ENCODE measurements at places on chromosomes 5 and 9.

- no peak for DNase-seq
These were observed 9.4 kb downstream of the LCN12 start for GRCh38 chr9:136961279-136962065.

- DNase-seq, result no peak
These were observed 93.9 kb downstream of the SCAI start for GRCh38 chr9:125049212-125050049.

- DNase-seq, result peak; percentile 95
These were observed 17.5 kb downstream of the IRF1 start for GRCh38 chr5:132473019-132473531.

GRCh38 chr5:71924980-71925379 lies 182.3 kb upstream of the MAP1B start:
- DNase-seq, result no peak

GRCh38 chr9:125558453-125559092 lies 148.4 kb downstream of the MAPKAP1 start:
- peak; percentile 71 for DNase-seq

DNA sequence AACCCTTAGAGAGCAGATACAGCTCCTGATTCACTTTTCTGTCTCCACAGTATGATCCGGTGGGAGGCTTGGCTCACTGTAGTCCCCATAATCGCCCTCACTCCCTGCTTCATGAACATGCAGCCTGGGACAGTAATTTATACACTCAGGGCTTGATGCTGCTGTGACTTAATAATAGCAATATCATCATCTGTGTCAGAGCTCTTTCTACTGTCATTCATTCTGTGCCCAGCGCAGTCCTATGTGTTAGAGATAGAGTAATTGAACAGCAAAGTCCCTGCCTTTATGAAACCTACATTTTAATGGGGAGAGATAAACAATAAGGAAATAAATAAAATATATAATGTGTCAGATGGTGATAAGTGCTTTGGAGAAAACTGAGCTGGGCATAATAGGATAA lies 2.8 kb upstream of the HEMGN start:
- no peak for DNase-seq

DNA sequence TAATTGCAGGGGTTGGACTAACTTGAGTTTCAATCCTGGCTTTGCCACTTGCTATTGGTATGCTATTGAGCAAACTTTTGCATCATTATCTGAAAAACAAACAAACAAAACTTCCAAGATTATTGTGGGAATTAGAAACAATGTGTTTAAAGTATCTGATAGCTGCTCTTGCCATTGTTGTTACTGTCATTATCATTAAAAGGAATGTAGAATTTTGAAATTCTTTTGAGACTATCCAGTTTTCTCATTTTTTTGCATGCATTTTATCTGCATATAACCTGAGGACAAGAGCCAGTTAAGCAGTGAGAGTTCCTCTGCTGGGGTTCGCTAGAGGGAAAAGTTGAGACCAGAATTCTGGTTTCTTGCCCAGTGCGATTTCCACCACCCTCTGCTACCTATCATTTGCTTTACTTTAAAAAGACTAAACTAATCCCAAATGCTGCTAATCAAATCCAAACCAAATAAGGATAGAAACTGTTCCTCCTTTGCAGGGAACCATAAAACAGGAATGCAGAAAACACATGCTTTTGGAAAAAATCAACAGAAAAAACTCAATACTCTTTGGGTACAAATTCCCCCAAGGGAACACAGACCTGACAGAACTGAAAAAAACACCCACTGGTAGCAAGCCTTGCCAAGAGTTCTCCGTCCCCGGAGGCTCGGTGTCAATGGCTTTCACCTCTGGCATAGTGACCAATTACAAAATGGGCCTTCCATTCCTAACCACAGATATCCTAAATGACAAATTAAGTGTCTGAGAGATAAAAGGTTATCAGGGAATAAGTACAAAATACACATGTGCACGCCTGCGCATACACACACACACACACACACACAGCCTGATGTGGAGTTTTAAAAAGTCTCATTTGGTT lies 373.7 kb downstream of the ARL15 start:
- no peak for DNase-seq

DNA sequence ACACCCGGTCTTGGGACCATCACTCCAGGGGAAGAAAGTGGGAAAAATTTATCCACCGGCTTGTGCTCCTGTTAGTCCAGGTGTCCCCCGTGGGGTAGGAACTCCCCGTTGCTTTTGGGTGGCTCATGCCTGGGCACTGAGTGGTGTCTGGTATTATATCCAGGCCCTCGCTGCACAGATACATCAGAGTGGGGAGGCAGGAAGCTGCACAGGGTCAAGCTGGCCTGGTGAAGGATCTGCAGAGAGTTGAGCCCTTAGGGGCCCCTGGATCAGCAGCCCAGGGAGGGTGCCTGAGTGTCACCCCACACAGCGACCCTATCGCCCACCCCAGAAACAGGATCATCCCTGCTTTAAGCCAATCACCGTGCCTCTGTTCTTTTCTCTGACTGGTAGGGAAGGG lies 24.4 kb upstream of the COL5A1 start:
- DNase-seq, result no peak

DNA sequence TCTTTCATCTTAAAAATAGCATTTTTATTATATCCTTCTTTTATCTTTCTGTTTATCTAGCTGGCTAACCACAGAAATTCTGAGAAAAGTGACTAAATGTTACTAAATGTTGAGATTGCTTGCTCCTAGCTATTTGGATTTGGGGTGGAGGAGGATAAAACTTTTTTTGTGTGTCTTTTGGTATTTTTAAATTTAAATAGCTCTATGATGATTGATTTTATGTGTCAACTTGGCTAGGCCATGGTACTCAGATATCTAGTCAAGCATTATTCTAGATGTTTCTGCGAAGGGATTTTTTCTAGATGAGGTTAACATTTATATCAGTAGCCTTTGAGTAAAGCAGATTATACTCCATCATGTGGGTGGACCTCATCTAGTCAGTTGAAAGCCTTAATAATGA lies 75.0 kb downstream of the GCNT1 start:
- DNase-seq, result no peak

- no peak for DNase-seq
These were observed 545.4 kb upstream of the TLE4 start for GRCh38 chr9:79026316-79026715.

DNA sequence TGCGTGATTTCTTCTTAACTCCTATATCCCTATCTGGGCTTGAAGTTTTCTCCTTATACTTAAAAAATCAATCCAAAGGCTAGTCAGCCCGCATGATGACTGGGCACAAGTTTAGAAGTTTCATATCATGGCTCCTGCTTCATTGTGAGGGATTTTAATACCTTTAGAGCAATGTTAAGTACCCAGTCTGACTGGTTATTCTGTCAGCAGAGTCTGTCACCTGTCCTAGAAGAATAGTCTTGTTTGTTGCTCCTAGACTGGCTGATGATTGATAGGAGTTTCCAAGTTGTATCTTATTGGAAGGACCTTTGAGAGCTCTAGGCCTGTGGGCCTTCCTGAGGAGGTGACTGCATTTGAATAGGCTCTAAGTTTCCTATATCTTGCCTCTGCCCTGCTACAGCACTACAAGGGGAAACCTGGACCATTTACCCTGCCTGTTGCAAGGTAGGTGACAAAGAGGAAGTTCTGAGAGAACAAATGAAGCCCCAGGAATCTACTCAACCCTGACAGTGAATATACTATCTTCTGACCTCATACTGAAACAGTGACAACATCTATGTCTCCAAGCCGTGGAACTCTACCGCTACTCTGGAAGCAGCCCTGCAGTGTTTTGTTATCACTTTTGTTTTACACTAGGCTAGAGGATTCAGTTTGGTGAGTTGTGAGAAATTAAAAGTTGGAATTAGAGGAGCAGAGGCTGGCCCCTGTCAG lies 66.5 kb downstream of the F2RL2 start:
- no peak for DNase-seq

GRCh38 chr9:91186632-91187108 lies 175.0 kb downstream of the AUH start:
- peak; percentile 33 for DNase-seq

GRCh38 chr9:79149585-79149984 lies 422.2 kb upstream of the TLE4 start:
- DNase-seq, result no peak

- DNase-seq, result no peak
These were observed 13.4 kb downstream of the MAST4 start for GRCh38 chr5:66609615-66610014.

GRCh38 chr5:101206534-101206933 lies 303.5 kb upstream of the ST8SIA4 start:
- no peak for DNase-seq

DNA sequence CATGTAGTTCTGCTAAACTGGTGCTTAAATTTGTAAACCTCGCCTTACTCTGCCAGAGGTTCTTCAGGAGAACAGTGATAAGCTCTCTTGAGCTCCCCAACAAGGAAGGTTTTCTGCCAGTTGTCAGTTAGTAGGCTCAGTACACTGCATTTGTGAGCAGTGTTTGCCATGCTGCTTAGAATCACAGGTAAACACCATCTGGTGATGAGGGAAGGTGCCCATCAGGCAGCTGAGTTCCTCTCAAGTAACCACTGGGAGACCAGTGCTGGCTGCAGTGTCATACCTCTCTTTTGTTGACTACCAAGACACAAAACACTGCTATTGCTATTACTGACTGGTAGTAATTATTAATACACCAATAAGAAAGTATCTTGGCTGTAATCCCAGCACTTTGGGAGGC lies 186.2 kb upstream of the OTULINL start:
- no peak for DNase-seq

GRCh38 chr9:138097501-138097991 lies 220.0 kb downstream of the CACNA1B start:
- DNase-seq, result no peak

DNA sequence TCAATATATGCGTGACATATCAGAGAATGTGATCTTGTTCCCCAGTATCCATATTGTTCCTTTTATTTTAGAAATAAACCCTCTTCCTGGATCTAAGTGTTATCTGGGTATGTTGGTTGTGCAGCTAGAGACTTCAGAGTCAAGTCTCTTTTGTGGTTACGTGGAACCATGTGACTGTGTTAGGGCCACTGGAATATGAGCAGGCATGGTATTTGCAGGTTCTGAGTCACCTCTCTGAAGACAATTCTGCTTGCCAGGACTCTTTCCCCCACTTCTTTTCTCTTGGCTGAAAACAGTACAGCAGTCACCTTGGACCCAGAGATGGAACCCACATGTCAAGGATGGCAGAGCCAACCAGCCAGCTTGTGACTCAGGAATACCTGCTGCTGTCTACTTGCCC lies 59.7 kb downstream of the ATP10B start:
- DNase-seq, result no peak

GRCh38 chr9:132849185-132849706 lies 28.8 kb downstream of the AK8 start:
- DNase-seq, result peak; percentile 31

- DNase-seq, result no peak
These were observed 34.5 kb downstream of the BRINP1 start for GRCh38 chr9:119334745-119335144.

DNA sequence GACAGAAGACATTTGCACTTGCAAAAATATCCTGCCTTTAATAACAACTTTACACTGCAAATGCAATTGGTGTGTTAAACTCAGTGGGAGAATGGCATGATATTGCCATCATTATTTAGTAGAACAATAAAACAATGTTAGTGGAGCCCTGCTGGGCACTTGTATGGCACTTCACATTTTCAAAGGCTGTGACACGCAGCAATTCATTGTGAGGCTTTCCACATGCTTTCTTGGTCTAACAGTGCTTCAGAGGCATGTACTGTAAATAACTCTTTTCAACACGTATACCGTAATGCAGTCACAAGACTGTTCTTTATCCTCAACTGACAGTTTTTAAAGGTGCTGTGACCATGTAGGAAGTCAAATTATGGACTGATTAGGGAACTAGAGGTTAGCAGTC lies 155.5 kb upstream of the EPB41L4A start:
- no peak for DNase-seq

- DNase-seq, result no peak
These were observed 11.1 kb upstream of the WNK2 start for GRCh38 chr9:93172666-93173364.

DNA sequence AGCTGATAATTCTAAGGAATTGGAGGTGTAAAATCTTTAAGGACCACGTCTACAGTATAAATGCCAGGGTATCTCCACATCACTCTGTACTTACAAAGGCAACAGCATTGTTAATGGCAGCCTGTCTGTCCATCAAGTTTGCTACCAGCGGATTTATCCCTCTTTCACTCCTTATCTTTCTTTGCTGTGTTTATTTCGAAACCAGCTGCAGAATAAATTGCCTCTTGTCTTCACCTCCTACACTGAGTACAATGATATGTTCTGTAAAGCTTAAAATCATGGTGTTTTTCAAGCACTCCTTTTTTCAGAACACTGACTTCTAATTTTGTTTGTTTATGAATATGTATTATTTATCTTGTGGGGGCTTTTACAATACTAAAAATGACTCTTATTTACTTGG lies 1088.1 kb downstream of the NR2F1-AS1 start:
- no peak for DNase-seq

- no peak for DNase-seq
These were observed 4.0 kb downstream of the IL7R start for GRCh38 chr5:35860686-35861085.

DNA sequence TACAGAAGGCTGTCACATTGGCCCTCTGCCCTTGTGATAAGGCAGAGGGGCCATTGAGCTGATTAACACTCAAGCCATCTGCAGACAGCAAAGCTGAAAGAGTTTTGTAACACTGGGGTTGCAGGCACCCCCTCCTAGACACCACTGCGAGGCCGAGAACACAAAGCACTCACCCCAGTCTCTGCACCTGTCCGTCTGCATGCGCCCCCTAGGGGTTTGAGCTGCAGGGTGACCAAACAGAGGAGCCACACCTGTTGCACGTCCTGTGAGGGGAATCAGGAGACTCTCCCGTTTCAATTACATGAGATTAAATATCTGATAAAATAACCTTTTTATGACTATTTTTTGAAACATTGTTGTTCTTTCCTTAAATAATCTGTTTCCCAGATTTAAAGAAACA lies 1180.4 kb downstream of the CDH9 start:
- DNase-seq, result no peak

DNA sequence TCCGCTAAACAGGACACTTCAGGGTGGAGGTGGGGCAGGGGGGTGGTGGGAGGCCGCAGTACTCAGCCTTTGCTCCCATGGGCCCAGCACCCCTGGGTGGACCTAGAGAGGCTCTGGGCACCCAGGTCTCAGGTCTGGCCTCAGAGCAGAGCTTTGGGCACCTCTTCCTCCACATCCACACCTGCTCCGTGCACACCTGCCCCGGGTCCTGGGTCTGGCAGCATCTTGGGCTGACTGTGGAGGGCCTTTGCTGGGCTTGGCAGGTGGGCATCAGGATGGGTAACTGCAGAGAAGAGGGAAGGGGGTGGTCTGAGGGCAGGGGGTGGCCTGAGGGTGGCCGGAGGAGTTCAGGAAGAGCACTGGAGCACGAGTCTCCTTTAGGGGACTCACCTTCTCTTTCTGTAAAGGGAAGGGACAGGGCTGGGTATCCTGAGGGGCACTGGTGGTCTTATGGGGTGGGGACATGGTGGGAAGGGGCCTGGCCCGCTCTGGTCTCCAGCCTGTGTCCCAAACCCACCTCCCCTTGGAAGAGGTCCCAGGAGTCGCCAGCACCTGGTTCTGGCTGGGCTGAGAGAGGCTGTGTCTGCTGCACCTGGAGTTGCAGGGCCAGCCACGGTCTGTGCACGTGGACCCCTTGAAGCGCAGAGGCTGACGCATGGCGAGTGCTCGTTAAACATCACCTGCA lies 106.7 kb upstream of the IER5L start:
- DNase-seq, result no peak

GRCh38 chr9:118652912-118653311 lies 716.3 kb downstream of the BRINP1 start:
- no peak for DNase-seq

GRCh38 chr5:4018007-4018406 lies 422.4 kb downstream of the IRX1 start:
- DNase-seq, result no peak
